ENCODE measurements at places on chromosomes 12 and 14.

DNA sequence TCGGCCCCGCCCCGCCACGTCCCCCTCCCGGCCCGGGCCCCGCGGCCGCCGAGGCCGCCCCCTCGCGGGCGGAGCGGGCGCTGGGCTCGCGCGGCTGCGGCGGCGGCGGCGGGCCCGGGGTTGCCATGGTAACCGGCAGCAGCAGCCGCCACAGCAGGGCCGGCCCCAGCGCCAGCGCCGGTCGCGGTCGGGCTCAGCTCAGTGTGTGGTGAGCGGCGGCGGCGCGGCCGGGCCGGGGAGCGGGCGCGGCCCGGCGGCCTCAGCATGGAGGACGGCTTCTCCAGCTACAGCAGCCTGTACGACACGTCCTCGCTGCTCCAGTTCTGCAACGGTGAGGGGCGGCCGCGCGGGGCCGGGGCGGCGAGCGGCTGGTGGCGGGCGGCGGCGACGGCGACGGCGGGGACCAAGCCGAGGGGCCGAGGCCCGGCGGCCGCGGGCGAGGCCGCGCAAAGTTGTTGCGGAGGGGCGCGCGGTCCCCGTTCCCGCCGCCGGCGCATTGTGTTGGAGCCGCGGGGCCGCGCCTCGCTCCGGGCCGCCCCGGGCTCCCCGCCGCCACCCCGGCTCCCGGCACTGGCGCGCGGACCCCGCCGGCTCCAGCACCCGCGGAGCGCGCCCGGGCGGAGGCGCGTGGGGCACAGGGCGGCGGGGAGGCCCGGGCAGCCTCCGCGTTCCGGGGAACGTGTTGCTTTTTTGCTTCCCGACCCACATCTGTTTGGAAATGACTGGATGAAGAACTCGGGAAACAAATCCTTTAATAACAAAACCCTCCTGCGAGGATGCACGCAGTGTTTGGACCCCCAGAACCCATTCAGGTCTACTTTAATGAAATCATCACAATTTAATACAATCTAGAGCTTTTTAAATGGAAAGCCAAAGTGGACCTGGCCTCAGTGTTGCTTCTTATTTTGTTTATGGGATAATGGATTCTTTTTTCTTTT lies at the start of gene EML1:
Gene EML1 (plus strand): TSS at position 201 of the 938 bp plus-strand sequence. CDS start 64 bp downstream, at position 265.
- peak; percentile 46 for DNase-seq

- DNase-seq, result no peak
These were observed 200.6 kb downstream of the AEBP2 start for GRCh38 chr12:19639781-19640415.

DNA sequence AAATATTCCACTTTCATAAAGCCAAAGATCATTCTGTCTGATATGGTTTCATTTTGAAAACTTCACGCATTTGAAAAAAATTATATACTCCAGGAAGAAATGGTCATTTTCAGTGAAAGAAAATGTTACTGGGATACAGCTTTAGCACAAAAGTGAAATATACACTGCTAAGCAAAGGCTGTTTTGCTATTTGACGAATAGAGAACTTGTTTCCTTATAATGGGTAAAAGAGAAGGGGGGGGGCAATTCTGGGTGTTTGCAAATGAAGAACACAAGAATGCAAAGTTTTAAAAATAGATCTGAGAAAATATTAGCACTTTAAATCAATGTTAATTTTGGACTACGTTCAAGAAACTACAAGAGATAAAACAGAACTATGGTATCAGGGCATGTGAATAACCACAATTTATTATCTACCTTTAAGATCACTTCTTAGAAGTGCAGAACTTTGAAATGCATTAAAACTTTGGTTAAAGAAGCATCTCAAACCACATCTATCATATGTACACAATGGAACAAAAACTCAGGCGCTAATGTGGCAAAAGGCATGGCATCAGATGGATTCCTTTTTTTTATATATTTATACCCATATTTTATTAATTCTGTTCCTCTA lies 51.1 kb downstream of the EFCAB11 start:
- DNase-seq, result no peak

DNA sequence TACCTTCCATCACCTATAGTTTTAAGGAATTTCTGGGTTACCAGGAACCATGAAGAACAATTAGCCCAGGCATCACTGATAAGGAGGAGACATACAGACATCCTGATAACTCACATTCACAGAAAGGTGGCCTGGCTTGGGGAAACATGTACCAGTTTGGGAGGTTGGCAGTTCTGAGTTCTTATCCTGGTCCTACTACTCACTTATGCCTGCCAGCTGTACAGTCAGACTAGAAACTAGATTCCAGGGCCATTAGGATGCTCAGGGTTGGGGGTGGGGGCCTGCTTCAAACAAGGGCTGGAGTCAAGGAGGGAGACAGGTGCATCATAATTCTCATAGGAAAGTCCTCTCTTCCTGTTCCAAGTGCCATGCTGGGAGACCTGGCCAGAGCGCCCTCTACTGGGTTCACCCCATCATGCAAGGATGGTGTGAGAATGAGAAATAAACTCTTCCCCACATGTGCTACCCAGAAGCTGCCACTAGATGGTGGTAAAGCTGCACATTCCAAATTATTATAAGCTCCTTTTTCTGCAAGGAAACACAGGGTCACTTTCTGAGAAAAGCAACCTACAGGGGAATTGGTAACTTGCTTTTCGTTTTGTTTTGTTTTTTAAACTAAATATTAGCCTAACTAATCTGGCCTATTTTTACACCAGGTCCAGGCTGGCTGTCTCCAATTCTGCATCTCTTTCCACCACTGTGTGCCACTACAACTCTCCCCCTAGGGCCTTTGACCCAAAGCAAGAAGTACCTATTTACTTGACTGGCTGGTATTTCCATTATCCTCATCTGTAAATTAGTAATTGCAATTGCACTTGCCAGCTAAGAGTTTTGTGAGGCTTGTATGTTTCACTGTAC lies 14.5 kb downstream of the OAS2 start:
- peak; percentile 28 for DNase-seq

- peak; percentile 9 for DNase-seq
These were observed 4.1 kb downstream of the CD163L1 start for GRCh38 chr12:7439579-7440505.

DNA sequence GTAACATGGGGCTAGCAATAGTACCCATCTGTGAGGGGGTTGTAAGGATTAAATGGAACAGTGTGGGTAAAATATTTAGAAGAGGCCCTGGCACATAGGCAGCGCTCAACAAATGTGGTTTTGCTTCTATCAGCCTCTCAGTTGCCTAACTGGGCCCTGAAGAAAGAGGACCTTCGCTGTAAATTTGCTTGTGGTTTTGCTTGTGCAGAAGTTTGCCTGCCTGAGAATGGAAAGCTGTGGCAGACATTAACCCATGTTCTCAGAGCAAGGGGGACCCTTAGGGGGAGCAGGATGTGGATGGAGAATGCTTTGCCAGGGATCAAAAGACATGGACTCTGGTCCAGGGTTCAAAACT lies 160.1 kb downstream of the BRMS1L start:
- DNase-seq, result no peak

GRCh38 chr12:67582238-67582834 lies 66.2 kb upstream of the DYRK2 start:
- no peak for DNase-seq

- no peak for DNase-seq
These were observed 50.3 kb downstream of the MAP1LC3B2 start for GRCh38 chr12:116609319-116610114.

GRCh38 chr12:27686147-27686546 lies 10.1 kb upstream of the REP15 start:
- DNase-seq, result no peak

DNA sequence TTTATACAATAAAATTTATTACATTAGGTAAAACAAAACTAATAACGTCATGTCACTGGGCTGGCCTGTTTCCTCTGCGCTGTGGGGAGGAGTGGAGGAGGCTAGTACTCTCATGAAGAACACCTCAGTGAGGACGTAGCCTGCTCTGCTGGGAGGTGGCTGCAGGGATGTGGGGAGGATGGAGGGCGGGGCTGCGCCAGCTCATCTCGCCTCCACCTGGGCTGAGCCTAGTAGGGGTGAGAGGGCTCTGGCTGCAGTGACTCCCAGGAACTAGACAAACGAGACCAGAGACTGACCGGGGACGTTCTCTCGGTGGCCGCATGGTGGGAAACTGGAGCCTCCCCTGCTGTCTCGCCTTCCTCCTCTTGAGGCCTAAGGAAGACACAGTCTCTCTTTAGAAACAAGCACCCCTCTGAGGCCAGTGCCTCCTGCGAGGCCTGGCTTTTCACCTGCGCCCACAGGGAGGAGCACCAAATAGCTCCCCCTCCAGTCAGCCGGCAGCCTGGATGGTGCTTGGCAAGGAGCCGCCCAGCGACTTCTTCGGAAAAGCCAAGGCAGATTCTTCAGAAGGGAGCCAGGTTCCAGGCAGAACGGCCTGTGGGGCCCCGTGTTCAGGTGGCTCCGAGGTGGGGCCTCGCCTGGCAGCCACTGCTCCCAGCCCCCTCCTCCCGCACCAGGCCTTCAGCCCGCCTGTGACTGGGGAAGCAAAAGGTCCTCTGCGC lies 62.4 kb downstream of the PLEKHG3 start:
- DNase-seq, result no peak

DNA sequence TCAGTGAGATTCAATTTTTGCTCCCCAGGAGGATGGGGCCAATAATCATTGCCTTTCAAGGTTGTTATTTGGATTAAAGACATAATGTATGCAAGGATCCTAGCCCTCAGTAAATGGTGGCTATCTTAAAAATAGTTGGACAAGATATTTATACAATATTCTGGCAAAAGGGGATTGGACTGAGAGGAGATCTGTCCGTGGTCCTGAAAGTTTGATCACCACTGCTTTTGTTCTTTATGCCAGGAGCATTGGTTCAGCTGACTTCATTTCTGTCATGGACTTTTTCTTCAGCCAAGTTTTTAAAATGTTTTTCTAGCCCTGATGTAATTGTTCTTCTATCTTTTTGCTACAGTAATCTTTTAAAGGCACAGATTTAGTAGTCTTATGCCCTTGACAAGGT lies 70.2 kb upstream of the TCL1A start:
- no peak for DNase-seq

- DNase-seq, result no peak
These were observed 70.4 kb downstream of the TXNDC16 start for GRCh38 chr14:52481864-52482263.
